SK-N-DZ (cell line): ENCODE measurements at places on chromosomes 1 and 21.

- DNase-seq, result no peak
Observed at GRCh38 chr1:39076799-39077148, 50.6 kb downstream of the NDUFS5 start.

- no peak for DNase-seq
Observed at GRCh38 chr1:181726320-181727012, 243.1 kb downstream of the CACNA1E start.

GRCh38 chr1:119865627-119866026 is 30.7 kb downstream of the ADAM30 start:
- DNase-seq, result no peak

DNA sequence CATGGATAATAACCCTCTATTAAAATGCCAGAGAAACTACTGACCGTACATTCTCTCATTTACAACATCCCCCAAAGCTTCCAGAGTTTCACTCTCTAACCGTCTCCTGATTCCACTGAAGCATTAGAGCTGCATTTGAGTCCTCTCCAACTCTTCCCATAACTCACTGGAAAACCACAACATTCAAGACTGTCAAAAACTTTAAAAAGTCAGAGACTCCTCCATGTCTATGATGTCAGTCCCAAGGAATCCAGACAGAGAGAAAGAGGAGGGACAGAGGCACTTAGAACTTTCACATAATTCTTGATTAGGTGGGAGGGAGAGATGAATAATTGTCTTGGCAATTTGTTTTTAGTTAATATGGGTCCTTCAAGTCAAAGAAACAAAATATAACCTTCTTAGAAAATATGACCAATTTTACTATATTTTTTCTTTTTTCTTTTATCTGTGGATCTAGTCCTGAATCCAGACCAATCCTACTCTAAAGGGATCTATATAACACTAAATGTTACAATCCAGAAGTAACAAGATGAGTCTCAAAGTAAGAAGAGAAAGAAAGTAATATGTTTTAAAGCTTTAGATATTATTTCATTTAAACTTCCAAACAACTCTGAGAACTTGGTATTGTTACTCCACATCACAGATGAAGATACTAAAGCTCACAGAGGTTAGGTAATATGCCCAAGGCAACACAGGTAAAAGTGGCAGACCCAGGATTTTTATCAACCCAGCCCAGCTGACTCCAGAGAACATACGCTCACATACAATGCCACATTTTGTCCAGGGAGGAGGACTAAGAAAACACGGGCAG is 23.8 kb downstream of the OTUD7B start:
- DNase-seq, result no peak
